SHP77 treated with DMSO at 0.1 percent for 48 hours (cell line): ENCODE measurements at places on chromosomes 2 and 18.

GRCh38 chr18:33755931-33756560 lies 178.0 kb downstream of the ASXL3 start:
- DNase-seq = peak; percentile 84

GRCh38 chr18:42364766-42365165 lies 409.7 kb downstream of the PIK3C3 start:
- no peak for DNase-seq

- DNase-seq = no peak
Measured at GRCh38 chr2:84938194-84938879, 32.6 kb upstream of the KCMF1 start.

DNA sequence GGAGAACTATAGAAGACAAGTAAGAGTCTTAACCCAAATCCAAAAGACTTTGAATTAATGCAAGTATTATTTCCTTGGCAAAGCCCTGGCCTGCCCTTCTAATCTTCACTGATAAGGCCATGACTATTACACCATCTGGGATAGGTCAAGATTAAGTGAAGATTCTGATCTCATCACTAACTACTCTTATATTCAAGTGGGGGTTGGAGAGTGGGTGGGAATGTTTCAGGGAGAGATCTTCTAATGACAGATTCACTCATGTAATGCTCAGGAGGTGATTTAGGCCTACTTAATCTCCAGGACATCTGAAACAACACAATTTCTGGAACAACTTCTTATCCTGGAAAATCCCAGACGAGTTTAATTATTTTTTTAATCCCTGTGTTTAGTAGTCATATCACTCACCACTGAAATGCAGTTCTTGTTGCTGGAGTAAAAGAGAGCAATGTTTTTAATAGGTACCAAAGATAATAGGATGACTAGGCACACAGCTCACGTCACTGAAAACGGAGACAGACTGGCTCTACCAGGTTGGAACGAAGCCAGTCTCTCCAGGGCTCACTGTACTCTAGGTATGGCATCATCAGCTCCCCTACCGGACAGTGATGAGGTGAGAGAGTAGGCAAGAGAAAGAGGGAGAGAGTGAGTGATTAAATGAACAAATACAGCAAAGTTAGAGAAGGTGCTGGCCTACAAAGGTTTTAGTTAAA lies 133.1 kb downstream of the NCKAP5 start:
- DNase-seq = peak; percentile 85

DNA sequence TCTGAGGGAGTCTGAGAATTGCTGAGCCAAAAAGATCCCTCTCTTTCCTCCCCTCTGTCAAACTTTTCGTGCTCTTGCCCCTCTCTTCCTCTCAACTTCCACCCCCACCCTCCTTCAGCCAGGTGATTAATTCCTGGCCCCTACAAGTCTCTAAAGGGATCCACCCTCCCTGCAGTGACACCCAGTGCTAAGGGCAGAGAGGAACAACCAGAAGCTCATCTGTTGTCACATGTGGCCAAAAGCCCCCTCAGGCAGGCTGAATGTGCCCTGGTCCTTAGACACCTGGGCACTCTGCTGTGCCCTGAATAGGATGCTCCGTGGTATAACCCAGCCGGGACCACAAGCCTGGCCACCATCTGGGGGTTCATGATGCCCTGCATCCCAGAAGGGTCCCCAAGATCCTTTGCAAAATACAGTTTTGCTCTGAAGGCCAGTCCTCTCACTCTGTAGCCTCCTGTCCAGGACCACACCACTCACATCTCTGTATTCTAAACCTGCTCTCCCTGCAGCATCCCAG lies 234.4 kb downstream of the BCL11A start:
- DNase-seq = no peak

GRCh38 chr2:961786-962185 lies 11.1 kb downstream of the SNTG2 start:
- DNase-seq = no peak

GRCh38 chr2:24903161-24904103 lies 16.6 kb downstream of the ADCY3 start:
- no peak for DNase-seq

GRCh38 chr2:96164459-96165184 lies 19.4 kb upstream of the DUSP2 start:
- DNase-seq = no peak

DNA sequence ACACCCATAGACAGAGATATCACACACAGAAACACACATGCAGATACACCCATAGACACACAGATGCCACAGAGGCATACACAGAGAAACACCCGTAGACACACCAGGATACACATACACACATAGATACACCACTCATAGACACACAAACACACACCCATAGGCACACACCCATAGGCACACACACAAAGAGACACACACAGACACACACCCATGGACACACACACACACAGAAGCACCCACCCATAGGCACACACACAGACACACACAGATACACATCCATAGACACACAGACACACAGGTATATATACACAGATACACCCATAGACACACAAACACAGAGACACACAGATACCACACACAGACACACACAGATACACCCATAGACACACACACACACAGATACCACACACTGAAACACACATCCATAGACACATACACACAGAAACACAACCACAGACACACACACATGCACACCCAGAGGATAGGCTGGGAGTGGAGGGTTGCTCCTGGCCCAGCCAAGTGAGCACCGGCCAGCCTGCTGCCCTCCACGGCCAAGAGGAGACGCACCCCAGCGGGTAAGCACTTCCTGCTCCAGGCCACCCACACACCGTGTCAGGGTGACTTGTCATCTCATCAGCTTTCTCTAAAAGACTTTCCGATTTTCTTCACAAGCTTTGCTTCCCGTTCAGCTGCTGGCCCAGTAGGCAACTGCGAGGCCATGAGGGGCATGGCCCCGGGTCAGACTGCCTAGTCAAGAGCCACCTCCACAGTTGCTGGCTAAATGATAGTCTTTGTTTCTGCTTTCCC lies 14.1 kb upstream of the CNNM3 start:
- DNase-seq = no peak

GRCh38 chr18:57439985-57440330 lies 4.8 kb downstream of the ONECUT2 start:
- DNase-seq = no peak

DNA sequence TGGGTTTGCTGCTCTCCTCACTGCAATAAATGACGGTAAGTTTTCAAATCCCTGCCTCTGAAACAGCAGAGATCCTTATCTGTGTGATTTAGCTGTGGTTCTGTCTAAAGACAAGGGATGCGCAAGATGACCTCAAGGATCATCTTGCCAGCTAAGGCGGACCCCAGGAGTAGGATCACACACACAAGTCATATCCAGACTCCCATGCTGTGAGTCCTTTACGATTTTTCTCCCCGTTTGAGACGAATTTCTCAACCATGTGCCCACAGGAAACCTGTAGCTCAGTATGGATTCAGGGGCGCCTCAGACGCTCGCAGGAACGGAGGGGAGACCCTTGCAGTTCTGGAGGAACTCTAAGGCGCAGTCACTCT lies 11.1 kb upstream of the DCTN1 start:
- DNase-seq = no peak

- DNase-seq = no peak
Measured at GRCh38 chr2:177679611-177680605, 287.3 kb downstream of the AGPS start.

- DNase-seq = peak; percentile 52
Measured at GRCh38 chr2:7037340-7038333, 120.4 kb downstream of the RNF144A start.

DNA sequence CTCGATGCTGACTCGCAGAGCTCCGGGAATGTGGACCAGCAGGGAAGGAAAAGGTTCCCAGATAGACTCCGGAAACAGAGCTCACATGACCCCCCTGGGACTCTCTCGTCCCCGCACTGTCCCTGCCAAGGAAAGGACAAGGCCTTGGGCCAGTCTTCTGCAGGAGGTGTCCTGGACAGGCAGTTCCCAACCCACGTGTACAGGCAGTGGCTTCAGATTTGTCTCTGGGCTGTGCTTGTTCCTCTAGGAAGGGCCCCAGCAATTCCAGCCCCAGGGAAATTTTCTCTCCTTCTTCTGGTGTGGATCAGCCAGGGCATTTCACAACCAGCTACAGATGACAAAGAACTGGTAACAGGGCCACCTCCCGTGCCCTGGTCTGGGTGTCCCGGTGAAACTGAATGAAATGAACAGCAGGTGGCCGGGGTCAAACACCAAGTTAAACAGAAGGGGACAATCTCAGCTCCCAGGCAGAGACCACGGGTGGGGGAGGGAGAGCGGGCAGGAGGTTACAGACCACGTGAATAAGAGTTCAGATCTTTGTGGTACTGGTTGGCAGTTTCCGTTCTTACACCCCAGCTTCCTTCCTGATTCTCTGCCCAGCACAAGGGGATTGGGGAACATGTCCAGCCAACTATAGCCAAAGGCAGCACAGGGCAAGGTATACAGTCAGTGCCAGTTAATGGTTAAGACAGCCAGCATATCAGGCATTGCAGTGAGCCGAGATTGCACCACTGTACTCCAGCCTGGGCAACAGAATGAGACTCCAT lies 52.2 kb upstream of the CAB39 start:
- DNase-seq = no peak

DNA sequence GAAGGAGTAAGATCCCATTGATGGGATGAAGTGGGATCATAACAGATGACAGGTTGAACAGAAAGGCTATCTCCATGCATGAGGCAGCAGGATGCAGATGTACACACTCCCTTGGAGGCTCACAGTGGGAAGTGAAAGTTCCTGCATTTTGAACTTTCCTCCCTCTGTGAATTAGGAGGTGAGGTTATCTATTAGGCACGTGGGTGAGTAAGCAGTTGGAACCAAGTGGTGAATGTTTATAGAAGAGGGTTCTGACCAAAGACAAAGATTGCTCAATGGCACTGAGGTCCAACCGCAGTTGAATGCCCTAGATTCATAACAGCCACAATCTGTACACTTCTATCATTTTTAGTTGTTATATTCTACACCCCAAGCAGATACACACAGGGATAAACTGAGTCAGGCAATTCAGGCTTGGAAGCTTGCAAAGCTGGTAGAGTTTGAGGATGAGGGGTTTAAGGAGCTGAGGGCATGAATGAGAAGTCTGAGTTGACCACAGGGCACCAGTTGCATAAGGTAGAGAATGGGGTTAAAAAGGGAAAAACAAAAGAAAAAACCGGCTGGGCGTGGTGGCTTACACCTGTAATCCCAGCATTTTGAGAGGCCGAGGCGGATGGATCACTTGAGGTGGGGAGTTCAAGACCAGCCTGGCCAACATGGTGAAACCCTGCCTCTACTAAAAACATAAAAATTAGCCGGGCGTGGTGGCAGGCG lies 7.1 kb upstream of the KCMF1 start:
- no peak for DNase-seq

GRCh38 chr2:42523341-42523740 lies 29.6 kb upstream of the KCNG3 start:
- DNase-seq = no peak

GRCh38 chr18:56716692-56717146 lies 65.6 kb downstream of the WDR7 start:
- DNase-seq = no peak

GRCh38 chr2:76731157-76731556 lies 791.0 kb downstream of the LRRTM4 start:
- DNase-seq = no peak

GRCh38 chr18:44041553-44041952 lies 639.1 kb upstream of the SETBP1 start:
- no peak for DNase-seq

DNA sequence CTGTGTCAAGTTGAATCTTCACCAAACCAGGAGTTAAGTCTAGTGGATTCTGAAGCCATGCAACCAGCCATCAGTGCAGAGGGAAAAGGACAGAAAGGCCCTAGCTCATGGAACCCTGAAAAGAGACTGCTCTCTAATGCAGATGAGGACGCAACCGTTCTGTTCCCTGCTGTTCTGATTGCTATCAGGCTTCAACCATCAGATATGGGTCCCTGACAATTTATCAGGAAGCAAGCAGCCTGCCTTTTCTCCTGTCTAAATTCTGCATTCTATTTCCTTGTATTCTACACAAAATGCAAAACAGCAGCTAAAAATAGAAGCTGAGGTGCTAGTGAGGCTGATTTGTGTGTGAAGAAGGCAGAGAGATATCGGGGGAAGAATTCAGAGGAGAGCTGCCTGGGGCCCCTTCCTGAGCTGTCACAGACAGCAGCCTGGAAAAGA lies 68.4 kb upstream of the RTN4 start:
- DNase-seq = no peak

GRCh38 chr18:62950246-62950645 lies 234.9 kb downstream of the PHLPP1 start:
- DNase-seq = no peak

DNA sequence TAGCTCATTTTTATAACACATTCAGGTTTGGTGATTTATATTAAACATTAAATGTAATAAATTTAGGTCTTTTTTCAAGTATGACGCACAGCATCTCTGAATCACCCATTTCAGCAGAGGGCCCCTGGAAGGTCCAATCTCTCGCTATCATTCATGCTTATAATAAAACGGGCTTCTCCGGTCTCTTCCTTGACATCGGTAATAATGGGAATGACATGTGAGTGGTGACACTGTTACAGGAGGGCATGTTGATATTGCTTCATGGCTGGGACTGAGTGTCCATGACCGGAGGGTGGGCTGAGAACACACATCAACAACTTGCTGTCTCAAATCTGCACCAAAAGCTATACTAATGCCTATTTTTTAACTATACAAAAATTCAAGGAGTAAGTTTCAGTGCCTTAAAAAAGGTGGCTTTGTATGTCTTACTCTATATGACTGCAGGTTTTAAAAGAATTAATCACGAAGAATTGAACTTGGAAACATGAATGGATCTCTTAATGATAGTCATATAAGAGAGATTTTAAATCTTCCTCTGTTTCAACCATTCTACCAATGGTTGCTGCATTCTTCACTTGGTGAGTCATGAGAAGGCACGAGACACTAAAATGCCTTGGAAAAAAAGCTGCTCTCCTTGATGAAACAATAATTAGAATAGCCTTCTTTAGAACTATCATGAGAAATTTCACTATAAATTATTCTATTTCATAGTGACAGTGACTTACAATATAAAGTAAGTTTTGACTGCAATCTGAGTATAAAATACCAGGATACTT lies 101.9 kb upstream of the NRP2 start:
- DNase-seq = no peak

- no peak for DNase-seq
Measured at GRCh38 chr2:36634981-36635597, 37.1 kb upstream of the FEZ2 start.

DNA sequence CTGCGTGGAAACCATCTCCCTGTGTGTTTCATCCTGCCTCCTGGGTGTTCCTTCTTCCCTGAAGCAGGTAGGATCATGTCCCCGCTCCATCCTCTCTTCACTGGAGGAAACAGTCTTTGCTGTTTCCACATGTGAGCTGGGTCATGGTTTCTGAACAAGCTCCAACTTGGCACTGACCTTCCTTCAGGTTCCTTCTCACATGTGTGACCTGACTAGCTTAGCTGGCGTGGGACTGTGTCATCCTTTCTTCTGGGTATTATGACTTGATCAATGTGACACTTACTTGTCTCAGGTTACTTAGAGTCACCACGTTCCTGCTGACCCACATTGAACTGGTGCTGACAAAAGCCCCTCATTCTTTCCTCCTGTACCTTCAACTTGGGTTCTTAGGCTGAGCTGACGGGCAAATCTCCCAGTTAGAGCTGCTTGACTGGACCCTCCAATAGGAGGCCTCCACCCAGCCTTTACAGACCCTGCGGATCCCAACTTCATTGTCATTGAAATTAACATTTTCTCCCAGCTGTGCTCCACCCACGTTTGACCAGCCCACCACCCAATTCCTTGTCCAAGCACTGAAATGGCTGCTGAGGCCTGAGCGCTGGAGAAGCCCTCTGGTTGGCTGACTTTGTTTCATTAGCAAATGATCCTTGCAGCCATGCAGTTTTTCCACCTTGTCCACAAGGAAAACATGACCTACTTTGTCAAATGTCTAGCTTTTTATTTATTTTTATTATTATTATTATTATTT lies 128.1 kb downstream of the DDX1 start:
- DNase-seq = no peak
